ENCODE measurements at places on chromosomes 13 and 19.

DNA sequence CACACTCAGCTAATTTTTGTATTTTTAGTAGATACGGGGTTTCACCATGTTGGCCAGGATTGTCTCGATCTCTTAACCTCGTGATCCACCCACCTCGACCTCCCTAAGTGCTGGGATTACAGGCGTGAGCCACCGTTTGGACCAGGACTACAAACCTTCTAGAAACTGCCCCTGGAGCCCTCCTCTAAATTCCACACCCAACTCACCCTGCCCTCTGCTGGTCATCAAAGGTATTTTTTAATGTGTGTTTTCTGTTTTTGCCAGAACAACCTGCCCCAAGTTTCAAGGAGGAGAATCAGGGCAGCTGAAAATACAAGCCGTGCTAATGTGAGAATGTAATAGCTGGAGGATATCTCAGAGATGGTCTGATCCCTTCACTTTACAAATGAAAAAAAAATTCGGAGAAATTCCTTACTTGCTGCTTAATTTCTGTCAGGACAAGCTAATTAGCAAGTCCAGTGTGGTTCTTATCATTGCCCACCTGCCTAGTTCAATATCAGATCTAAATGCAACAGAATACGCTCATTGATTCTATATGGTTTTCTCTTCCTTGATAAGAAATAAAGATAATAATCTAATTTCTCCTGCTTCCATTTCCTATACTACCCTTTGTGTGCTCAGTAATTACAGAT, 4.1 kb downstream of the ATP8A2 start:
- peak; percentile 64 for DNase-seq

DNA sequence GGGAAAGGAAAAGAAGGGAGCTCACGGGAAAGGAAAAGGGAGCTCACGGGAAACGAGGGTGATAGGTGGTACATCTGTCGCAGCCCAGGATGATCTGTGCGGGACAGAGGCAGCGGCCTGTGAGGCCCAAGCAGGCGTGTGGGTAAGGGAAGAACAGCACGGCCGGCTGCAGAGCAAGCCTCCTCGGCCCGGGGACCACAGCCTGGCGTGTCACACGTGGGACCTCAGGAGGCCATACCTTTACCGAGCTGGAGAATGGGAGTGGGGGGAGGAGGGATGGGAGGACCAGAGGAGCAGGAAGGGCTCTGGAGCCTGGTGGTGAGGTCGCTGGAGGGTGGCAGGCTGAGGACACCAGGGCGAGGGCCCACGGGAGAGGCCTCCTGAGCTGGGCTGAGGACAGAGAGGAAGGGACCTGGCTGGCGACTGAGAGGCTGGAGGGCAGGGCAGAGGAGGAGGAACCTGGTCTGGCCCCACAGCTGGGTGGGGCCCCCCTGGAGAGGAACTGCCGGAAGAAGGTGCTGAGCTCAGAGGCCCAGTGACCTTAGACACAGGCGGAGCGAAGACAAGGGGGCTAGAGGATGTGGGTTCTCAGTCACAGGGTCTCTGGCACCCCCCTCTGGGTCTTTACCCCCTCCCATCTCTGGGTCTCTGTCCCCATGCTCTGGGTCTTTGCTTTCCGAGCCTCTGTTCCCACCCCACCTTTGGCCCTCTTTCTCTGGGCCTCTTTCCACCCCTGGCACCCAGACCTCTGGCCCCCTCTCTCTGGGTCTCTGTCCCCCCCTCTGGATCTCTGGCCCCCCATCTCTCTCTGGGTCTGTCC, 2.9 kb upstream of the FTL start:
- DNase-seq: no peak

DNA sequence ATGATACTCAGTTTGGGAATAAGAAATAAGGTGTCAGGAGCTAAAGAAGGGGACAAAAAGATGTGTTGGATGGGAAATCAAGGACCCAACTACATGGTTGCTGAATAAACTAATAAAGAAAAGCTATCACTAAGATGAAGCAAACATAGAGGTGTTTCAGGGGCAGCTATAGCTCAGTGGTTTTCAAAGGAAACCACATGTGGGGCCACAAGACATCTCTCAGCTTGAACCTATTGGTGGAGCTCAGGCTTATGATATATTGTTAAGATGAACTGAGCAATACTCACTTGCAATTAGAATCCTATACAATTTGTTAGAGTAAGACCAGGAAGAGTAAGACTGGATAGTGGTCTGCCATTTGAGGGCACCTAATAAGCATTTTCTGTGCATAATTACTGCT, 45.1 kb upstream of the SPRY2 start:
- DNase-seq: no peak

GRCh38 chr13:107808389-107808788, 406.9 kb downstream of the LIG4 start:
- no peak for DNase-seq

- DNase-seq: no peak
Measured at GRCh38 chr19:35240327-35240726, 8.5 kb upstream of the LSR start.

- DNase-seq: no peak
Measured at GRCh38 chr19:7772752-7773291, 9.8 kb downstream of the CLEC4M start.

DNA sequence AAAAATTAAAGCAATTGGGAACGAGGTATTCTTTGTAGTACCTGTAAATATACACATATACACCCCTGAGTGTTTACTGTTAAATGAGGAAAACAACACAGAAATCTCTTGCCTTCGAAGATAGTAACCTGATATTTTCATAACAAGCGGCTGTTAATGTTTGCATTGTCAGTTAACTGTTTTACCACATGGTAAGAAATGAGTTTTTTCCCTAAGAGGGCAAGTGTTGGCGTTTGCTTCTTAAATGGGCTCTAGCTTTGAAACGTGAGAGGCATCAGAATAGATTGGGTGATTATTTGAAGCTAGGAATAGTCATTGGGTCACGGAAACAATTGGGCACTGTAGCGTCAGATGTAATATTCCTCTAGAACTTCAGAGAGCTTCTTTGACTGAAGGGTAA, 22.0 kb upstream of the UPF3A start:
- DNase-seq: no peak

GRCh38 chr19:30115947-30116346, 173.9 kb downstream of the URI1 start:
- DNase-seq: no peak

DNA sequence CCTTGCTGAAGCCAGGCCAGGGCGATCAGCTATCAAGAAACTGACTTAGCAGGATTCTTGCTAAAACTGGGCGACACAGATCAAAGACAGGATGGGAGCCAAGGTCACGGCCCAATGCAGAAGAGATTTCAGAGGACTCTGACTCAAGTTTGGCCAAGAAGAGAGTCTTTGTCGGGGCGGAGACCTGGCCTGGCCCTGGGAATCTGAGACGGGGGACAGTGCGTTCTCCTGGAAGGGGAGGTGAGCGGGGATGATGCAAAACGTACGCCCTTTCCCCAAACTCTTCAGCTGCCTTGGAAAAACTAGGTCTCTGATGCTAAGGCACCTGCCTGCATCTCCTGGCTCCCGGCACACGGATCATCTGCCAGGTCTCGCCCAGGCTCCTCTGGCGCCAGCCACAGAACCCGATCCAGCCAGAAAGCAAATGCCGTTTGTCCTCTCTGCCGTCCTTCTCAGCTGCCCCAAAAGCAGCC, 9.8 kb downstream of the MVB12A start:
- no peak for DNase-seq

- DNase-seq: peak; percentile 27
Measured at GRCh38 chr13:29573190-29573589, 22.3 kb downstream of the SLC7A1 start.

GRCh38 chr13:46296115-46296822, 84.5 kb downstream of the LRRC63 start:
- DNase-seq: peak; percentile 15

GRCh38 chr13:32473650-32474049, 45.7 kb upstream of the N4BP2L1 start:
- DNase-seq: no peak

DNA sequence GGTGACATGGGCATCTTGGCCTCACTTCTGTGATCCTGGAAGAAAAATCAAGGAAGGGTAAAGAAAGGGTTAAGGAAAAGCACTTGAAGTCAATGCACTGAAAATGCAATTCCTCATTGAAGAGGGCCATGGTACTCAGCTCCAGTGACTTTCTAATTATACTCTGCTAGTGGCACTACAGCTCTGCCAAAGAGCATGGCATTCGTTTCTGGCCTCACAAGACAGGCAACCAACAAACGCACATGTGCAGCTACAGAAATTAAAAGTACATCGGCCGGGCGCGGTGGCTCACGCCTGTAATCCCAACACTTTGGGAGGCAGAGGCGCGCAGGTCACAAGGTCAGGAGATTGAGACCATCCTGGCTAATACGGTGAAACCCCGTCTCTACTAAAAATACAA, 21.8 kb downstream of the SACS start:
- DNase-seq: no peak

GRCh38 chr13:29428310-29429181, 166.9 kb downstream of the SLC7A1 start:
- peak; percentile 19 for DNase-seq

DNA sequence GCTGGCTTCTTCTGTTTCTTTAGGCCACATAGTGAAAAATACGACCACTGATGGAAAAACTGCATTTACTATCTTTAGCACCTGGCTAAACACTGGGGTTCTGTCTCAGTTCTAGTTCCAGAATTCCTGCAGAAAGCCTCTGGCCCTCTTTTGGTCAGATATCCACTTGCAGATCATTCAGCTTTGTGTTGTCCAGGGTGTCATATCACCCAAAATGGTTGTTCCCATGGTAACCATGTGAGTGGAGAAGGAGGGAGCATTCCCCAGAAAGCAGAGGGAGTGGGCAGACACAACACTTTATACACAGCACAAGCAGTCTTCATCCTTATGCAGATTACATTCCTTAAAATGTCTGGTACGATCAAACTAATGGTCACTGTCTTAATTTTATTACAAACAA, 73.5 kb downstream of the CAB39L start:
- DNase-seq: no peak

DNA sequence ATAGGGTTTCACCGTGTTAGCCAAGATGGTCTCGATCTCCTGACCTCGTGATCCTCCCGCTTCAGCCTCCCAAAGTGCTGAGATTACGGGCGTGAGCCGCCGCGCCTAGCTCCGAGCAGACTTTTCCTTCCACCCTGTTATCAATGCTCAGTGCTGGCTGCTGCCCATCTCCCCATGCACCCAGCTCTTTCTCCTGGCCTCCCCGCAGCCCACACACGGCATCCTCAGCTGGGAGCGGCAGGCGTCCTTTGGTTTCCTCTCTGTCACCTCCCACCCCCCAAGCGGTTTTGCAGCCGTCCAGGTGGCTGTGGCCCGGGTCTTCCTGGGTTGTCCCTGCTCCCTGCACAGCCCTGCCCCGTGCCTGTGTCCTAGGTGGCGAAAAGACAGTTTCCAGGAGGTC, 12.1 kb downstream of the PRR22 start:
- DNase-seq: no peak

DNA sequence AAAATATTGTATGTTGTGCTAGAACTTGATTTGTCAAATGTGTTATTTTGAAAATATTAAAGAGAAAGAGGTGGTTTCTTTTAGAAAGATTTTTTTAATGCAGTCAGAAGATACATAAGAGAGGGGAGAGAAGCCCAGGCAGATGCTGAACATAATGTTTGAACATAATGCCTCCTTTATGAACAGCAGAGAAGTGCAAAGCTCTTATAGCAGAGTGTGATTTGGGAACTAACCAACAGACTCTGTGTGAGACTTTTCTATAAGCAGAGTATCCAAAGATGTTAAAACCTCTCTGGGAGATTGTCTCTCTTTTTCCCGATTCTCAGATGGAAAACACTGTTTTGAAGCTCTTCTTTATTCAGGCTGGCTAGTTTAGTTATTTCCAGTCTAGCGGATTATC, 1274.1 kb upstream of the SPRY2 start:
- DNase-seq: no peak

GRCh38 chr13:36493046-36493445, 60.8 kb downstream of the CCNA1 start:
- DNase-seq: no peak

DNA sequence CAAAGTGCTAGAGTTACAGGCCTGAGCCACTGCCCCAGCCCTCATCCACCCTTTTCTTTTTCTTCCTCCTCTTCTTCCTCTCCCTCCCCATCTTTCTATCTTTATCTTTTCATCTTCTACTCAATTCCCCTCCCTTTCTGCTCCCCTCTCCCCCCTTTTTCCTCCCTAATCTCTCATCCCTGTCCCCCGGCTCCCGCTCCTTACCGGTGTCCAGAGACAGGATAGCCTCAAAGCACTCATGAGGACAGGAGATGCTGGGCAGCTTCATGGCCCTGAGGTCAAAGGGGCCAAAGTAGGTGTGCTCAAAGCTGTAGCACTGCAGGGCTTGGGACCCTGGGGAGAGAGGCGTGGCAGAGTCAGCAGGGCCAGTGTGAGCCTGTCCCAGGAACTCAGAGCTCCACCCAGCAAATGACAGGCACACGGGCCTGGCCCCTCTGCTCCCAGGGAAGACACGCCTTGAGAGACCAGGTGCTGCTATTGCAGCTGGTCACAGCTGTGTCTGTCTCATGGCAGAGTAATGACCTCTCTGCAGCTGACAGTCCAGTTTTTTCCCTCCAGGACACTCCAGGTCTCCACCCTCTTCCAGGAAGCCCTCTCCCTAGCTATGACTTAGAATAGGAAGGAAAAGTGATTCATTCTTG, 2.6 kb downstream of the LYPD5 start:
- DNase-seq: no peak

GRCh38 chr19:19750842-19751790, 18.2 kb upstream of the ZNF14 start:
- no peak for DNase-seq

DNA sequence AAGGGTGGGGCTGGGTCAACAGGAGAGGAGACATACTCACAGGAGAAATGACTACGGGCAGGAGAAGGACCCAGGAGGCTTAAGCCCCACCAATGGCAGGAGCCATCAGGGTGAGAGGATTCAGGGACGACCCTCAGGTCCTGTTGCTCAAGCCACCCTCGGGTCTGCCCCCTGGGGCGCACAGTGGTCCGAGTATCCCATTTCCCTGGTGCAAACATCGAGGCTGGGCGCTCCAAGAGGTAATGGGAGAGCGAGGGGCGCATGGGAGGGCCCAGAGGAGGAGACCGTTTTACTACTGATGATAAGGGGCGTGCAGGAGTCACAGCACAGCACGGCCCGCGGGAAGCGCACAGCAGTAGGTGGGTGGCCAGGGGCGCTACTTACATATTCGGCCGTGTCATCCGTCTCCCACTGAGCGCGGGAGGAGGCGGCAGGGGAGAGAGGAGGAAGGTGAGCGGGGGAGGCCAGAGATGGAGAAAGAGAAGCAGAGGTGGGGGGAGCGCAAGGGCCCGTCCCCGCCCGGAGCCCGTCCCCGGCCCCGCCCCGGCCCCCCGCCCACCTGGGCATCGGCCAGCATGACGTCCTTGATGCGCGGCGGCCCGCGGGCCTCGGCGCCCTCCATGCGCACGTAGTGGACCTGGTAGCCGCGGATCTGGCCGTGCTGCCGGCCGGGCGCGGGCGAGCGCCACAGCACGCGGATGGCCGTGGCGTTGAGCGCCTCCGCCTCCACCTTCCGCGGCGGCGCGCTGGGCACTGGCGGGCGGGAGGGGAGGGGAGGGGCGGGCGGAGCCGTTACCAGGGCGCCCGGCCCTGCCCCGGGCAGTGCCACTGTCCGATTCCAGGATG, 111.5 kb downstream of the PTPRS start:
- no peak for DNase-seq
